ENCODE measurements at places on chromosomes 6 and 20.

DNA sequence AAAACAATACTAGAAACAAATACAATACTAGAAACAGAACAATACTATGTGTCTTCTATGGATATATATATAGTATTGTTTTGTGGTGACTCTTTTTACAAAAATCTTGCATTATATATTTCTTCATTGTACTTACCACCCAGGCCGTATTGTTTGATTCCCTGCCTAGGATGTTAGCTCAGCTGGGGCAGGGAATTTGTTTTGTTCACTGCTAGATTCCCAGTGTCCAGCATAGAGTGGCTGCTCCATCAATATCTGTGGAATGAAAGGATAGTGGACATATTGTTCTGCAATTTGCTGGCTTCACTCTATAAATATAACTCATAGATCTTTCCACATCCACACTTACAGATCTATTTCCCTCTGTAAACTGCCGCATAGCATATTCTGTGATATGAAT is 21.5 kb upstream of the PREX1 start:
- DNase-seq, result no peak

DNA sequence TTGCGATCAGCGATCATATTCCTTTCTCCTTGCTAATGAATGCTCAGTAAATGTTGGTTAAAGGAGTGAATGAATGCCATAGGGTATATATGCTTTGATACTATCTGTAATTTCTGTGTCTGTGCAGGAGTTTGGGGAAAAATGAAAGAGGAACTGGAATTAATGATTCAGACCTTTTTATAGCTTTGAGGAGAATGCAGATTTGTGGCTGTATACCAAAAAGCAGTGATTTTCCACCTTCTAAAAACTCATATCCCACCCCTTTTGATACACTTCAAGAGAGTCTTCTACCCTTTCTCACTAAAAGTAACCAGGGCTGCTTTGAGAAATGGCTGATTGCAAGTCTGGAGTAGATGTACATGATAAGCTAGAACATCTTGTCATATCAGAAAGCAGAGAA is 26.6 kb upstream of the SUMO4 start:
- no peak for DNase-seq

GRCh38 chr20:44662261-44662660 is 10.8 kb upstream of the ADA start:
- DNase-seq, result no peak

GRCh38 chr20:29742699-29743100 is 1514.8 kb upstream of the DEFB115 start:
- no peak for DNase-seq

All from cortex of kidney (tissue), 1 donor.